ENCODE measurements at places on chromosomes 7 and 10.

GRCh38 chr7:56009695-56010094, 41.5 kb downstream of the PSPH start:
- DNase-seq: no peak

- DNase-seq: no peak
Measured at GRCh38 chr10:3452173-3452626, 279.6 kb upstream of the PITRM1 start.

GRCh38 chr7:41033500-41033899, 669.4 kb downstream of the INHBA start:
- DNase-seq: no peak

- no peak for DNase-seq
Measured at GRCh38 chr10:58757352-58758065, 244.8 kb downstream of the BICC1 start.

- DNase-seq: no peak
Measured at GRCh38 chr10:55410415-55410885, 609.4 kb upstream of the PCDH15 start.

DNA sequence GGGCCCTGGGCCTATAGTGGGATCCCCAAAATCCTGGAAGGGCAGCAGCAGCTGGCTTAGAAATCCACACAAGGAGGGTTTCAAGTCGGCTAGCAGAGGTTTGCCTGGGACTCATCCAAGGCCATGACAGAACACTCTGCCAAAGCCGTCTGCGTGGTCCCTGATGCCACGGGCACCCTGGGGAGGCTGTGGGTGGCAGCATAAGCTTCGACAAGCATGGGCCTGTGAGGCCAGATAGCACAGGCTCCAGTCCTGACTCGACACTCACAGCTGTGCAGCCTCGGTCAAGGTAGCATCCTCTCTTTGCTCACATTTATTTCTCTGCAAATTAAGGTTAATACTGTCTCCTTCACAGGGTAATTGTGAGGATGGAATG, 138.3 kb downstream of the JCAD start:
- no peak for DNase-seq

DNA sequence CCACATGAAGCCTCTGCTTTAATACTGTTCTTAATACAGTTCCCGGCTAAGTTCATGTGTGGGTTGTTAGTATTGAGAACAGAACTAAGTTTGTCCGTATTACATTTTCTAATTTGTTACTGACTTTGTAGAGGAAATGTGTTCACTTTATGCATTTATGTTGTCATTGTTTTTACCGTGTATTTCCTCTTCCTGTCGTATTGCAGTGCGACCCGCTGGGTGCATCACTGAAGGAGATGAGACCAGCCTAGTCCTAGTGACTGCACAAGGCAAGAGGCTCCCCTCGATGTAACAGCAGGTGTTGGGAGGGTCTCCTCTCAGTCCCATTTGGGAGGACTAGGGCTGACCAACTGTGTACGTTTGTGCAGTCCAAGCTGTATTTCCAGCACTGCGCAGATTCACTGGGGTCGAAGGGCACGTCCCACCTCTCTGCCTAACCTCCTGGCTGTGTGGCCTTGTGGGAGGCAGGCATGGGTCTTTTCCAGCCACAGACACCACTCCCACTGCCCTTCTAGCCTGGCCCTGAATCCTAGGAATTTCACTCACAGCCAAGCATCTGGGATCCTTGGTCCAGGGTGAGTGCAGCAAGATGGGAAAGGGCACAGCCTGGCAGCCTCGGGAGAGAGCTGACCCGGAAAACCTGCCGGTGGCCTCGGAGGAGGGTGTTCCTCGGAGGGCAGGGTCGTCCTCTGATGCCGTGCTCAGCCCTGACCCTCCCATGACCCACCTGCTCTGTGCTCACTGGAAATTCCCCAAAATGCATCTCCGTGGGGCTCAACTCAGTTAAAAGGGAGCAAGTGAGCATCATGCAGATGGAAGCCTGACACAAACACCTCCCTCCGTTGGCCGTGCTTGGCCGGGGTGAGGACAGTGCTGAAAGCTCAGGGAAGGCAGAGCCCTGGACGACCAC, 63.9 kb upstream of the FAM20C start:
- DNase-seq: no peak

- DNase-seq: no peak
Measured at GRCh38 chr10:46057038-46057437, 11.0 kb upstream of the MSMB start.

DNA sequence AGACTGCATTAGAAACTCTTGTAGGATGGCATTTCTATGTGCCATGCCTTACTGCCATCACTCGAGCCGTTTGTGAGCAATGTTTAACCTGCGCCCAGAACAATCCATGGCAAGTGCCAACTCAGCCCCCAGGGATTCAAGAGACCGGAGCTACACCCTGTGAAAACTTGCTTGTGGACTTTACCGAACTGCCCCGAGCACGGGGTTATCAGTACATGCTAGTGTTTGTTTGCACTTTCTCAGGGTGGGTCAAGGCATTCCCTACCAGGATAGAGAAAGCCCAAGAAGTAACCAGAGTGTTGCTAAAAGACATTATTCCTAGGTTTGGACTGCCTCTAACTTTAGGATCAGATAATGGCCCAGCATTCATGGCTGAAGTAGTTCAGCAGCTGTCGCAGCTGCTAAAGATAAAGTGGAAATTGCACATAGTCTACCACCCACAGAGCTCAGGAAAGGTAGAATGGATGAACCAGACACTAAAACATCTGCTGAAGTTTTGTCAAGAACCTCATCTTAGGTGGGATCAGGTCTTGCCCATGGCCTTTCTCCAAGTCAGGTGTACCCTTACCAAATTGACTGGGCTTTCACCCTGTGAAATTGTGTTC, 8.9 kb upstream of the CYREN start:
- no peak for DNase-seq

- DNase-seq: no peak
Measured at GRCh38 chr10:88791924-88792323, 10.6 kb upstream of the LIPM start.

GRCh38 chr10:132048294-132048667, 17.5 kb upstream of the JAKMIP3 start:
- no peak for DNase-seq

- no peak for DNase-seq
Measured at GRCh38 chr10:73218431-73219191, 28.4 kb downstream of the DNAJC9 start.

DNA sequence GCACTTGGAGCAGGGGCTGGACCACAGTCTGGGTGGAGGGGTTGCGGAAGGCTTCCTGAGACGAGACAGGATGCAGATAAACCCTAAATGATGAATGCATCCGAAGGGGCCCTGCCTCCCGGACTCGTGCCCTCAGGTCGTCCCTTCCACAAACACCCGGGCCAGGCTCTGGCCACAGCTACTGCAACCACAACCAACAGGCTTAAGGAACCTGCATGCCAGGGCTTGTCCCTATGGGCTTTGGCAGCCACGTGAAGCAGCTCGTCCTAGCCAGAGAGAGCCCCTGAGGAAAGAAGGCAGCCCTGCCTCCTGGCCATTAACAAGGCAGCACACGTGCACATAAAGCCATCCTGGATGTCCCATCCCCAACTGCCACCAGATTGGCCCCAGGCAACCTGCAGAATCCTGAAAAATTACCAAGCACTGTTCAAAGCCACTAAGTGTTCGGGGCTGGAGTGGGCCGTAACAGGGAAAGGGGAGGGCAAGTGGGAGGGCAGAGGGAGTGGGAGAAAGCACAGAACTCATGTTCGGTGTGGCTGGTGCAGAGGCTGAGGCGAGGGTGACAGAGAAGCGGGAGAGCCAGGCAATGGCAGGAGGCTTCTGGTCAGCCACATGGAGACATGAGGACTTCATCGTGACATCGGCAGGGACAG, 62.7 kb downstream of the MAD1L1 start:
- no peak for DNase-seq

- DNase-seq: no peak
Measured at GRCh38 chr7:64101126-64101942, 56.1 kb downstream of the ZNF727 start.

DNA sequence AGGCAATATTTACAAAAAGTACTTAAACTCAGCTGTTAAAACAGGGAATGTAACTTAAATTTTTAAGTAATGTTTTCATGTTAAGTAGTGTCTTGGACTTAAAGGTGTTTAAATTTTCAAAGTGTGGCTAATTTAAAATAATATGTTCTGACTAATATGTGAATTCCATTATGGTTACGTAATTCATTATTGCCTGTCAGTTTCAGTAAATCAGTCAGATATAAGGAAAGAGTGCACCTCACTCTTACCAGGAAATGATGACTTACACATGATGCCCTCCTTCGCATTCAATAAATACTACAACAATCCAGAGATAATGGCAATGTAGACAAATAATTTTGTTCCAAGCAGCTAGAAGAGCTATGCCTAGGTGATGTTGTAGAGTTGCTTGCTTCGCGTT, 69.0 kb upstream of the WNT16 start:
- no peak for DNase-seq

DNA sequence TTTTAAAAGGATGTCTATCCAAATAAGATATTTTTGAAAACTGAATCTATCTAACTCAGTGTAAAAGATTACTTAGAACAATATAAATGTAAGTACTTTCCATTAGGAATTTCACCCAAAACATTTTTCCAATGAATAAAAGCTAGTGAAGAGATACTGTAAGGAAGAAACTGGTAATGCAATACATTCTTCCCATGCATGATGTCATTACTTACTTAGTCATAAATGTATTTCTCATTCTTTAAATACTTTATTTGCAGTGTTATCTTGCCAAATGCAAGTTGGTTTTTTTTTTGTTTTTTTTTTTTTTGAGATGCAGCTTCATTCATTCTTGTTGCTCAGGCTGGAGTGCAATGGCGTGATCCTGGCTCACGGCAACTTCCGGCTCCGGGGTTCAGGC, 265.6 kb downstream of the PHF14 start:
- DNase-seq: no peak

GRCh38 chr7:29091715-29092114, 54.6 kb downstream of the CPVL start:
- no peak for DNase-seq

- no peak for DNase-seq
Measured at GRCh38 chr10:73967544-73967943, 30.4 kb upstream of the VCL start.

DNA sequence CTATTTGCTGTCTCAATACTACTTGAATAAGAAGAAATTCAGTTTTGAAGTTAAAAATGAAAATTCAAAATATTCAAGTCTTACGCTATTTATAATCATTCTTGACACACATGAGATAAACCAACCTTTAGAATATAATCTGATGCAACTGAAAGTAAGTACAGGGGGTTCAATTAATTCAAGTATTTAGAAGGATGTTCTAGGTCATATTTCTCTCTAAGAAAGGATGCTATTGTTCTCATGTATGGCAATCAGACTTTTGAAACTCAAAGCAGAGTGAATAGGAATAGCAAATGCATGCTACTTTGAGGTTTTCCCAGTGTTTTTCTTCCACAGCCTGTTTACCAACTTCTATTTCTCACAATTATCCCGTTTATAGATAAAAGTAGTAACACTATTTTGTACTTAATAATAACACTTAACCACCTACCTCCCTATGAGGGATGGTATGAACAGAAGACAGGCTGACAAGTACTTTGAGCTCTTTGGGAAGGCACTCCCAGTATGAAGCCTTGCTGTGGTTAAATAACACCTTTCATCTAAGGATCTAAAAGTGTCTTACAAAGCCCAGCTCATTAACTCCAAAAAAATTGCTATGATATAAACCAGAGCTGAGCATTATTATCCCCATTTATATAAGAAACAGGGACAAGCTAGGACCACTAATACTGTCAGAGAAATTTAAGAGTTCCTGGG, 18.0 kb upstream of the SPOCK2 start:
- no peak for DNase-seq

- no peak for DNase-seq
Measured at GRCh38 chr7:126163647-126164046, 1089.1 kb downstream of the GRM8 start.

GRCh38 chr10:21427804-21428481, 97.5 kb downstream of the SKIDA1 start:
- DNase-seq: no peak

DNA sequence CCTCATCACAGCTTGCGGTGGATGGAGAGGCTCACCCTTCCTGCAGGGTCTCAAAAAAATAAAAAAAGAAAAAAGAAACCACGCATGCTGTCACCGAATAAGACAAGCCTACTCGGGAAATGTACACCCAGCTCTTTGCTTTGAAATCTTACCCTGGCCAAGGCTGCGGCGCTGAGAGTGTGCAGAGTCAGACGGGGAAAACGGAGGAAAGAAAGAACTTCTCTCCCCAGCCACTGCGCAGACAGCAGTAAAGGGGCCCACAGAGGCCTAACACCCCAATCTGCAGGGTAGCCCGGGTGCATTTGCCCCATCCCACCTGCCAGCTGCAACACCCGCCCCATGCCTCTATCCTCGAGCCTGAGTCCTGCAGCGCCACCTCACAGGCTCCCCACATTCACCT, 14.8 kb downstream of the SLIT1 start:
- DNase-seq: no peak

GRCh38 chr10:4775808-4776207, 50.2 kb upstream of the AKR1E2 start:
- DNase-seq: no peak

GRCh38 chr10:118592675-118593330, 2.6 kb downstream of the PRLHR start:
- no peak for DNase-seq

DNA sequence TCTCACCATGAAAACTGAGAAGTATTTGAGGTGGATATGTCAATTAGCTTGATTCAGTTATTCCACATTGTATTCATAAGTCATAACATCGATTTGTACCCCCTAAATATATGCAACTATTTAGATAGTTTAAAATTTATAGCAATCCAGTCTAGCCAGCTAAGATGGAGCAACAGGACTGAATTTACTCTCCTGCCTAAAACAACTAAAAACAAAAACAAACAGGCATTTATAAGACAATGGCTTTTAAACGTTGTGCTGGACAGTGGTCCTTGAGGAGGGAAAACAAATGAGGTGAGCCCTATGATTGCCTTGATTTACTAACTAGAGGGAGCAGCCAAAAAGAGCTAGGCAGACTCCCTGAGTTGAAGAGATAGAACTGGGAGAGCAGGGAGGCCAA, 814 bp upstream of the GPAM start:
- no peak for DNase-seq

DNA sequence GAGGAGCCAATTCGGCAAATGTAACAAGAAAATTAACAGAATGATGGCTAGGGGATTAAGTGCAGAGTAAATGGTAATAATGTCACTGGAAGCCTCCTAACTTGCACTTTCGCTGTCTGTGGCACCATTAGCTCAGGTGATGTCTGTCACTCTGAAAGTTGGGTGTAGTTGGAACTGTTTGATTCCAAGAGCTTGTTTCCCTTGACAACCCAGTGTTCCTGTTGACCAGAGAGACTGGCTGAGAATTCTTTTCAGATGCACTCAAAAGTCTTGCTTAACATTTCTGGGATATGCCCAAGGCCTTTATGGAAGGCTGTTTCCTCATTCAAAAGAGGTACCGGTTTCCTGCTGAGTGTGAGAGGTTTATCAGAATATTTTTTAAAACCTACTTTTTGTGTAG, 49.6 kb downstream of the PLPP4 start:
- no peak for DNase-seq

GRCh38 chr7:116702046-116702785, 30.2 kb downstream of the MET start:
- no peak for DNase-seq

DNA sequence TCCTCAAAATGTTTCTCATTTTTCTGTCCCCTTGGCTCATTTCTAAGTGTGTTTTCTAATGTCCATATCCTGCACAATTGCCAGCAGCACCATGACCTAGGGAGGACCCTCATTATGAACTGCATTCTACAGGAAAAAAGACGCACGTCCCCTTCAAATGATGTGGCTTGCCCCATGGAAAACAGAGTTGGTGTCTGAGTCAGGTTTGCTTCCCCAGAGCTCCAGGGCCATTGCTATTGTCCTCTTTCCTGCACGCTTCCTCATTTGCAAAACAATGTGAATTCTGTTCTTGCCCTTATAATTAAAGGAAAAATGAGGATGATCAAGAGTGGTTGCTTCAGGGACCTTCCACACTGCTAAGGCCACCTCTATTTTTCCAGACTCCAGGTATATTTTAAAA, 14.7 kb upstream of the ASB4 start:
- no peak for DNase-seq
